Naive thymus-derived CD4-positive, alpha-beta T cell (primary cell): ENCODE measurements at places on chromosomes 16 and 17. TPM values are rescaled to one million over a fixed set of nuclear protein-coding genes. Genes with fewer than 3 reads are reported as not detected.

NACA2 gene
- total RNA-seq: not detected

CYGB gene
- total RNA-seq: not detected

TBC1D26 gene
- total RNA-seq: 0.43 TPM

NXPH3 gene
- total RNA-seq: not detected
